Activated naive CD8-positive, alpha-beta T cell treated with anti-CD3 and anti-CD28 coated beads, Interleukin-2, amount 50 U/mL, for 24 hours (primary cell): ENCODE measurements at places on chromosomes 2 and 18.

DNA sequence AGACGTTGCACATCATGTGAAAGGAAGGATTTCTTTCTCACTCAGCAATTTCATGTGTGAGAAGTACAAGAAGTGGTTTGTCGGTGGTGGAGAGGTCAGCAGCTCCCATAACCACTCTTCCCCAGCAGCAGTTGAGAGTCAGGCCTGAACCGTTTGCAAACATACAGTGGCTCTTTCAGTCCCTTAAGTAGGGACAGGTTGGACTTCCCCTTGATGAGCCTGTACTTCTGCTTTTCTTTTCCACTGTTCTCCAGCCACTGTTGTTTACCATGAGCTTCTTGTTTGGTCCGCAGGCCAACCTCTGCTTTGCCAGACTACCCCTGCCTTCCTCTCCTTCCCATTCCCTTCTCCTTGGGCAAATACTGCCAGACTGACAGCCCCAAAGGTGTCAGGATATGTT, 391.3 kb upstream of the CELF4 start:
- DNase-seq, result no peak

DNA sequence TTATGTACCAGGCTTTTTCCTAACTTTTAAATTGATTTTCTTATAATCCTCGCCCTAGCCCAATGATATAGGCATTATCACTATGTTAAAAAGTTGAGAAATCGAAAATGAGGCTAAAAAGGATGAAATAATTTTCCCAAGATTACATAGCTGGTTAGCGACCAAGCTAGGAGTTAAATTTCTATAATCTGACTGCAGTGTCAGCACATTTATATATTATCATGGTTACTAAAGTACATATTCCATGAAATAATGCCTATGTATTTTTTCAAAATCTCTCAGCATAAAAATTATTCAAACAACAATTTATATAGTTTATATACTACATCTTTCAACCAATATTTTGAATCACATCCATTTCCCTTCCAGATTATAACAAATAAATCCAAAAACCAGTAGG, 317.3 kb upstream of the TFPI start:
- DNase-seq, result no peak

- no peak for DNase-seq
Measured at GRCh38 chr2:30475542-30475941, 28.5 kb downstream of the LCLAT1 start.

GRCh38 chr2:21367421-21367820, 243.7 kb downstream of the TDRD15 start:
- no peak for DNase-seq

DNA sequence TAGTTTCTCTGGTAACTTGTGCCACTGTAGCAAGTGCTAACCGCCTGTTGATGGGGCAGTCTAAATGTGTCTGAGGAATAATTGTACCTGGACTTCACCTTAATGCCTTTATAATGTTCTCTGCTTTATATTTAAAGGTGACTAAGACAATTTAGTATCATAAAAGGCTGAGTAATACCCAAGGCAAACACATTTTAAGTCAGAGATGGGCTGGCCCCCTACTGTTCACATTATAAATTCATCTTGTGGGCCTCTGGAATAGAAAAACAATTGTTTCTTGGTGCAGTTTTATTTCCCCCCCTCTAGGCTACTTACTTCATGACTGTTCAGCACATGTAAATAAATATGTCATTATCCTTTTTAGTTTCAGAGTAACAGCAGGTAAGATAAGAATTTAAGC, 559.3 kb upstream of the PIK3C3 start:
- no peak for DNase-seq

DNA sequence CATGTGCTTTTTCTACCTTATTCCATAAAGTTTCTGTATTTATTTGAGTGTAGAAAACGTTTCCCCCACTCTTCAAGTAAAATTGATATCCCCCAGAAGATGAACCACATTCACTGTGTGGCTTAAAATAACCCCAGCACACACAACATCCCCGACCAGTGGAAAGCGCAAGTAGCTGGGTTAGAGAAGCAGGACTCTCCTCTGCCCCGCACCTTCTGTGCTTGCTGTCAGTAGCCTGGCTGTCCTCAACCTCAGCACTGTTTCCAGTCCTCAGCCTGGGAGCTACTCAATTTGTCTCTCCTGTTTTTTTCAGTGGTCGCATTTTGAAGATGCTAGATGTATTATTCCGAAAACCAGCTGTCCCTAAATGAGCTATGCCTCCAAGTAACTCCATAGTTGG, 18.0 kb upstream of the ST8SIA3 start:
- no peak for DNase-seq

GRCh38 chr2:25877431-25878360, 591 bp downstream of the ASXL2 start:
- peak; percentile 50 for DNase-seq

- DNase-seq, result no peak
Measured at GRCh38 chr2:61318553-61318952, 152.3 kb downstream of the USP34 start.
